ENCODE measurements at places on chromosomes 1 and 21.

GRCh38 chr1:79839882-79840281, 833.4 kb upstream of the ADGRL4 start:
- DNase-seq, result no peak

DNA sequence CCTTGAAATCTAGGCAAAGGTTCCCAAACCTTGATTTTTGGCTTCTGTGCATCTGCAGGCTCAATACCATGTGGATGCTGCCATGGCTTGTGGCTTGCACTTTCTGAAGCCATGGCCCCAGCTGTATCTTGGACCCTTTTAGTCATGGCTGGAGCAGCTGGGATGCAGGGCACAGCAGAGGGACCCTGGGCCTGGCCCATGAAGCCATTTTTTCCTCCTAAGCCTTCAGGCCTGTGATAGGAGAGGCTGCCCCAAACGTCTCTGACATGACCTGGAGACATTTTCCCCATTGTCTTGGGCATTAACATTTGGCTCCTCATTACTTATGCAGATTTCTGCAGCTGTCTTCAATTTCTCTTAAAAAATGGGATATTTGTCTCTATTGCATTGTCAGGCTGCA, 97.4 kb downstream of the NPHS2 start:
- DNase-seq, result no peak

DNA sequence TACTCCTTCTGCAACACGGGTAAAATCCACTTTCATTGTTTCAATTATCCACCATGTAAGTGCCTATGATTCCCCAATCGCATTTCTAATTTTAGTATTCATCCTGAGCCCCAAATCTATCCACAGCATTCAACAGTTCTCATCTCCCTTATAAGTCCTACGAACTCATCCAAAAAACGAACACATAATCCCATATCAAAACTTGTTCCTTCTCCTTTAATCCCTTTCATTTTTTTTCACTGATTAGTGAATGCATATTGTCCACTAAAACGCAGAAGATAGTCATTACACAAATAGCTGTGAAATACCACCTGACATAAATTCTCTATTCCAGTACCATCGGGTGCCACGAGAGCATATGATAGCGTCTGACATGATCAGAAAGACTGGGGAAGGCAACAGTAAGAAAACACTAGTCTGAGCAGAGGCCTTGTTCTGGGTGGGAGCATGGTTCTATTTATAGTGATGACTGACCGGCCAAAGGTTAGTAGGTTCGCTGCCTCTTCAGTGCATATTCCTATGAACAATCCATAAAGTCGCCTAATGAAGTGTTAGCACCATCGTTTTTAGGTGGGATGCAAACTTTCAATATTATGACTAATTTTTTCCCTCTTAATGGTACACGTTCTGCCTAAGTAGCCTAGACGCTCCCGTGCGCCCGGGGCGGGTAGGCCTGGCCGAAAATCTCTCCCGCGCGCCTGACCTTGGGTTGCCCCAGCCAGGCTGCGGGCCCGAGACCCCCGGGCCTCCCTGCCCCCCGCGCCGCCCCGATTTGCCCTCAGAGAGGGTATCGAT, 648 bp downstream of the ATP5PF start:
- no peak for DNase-seq

- DNase-seq, result no peak
These were observed 47.8 kb downstream of the PACC1 start for GRCh38 chr1:212366901-212367300.

DNA sequence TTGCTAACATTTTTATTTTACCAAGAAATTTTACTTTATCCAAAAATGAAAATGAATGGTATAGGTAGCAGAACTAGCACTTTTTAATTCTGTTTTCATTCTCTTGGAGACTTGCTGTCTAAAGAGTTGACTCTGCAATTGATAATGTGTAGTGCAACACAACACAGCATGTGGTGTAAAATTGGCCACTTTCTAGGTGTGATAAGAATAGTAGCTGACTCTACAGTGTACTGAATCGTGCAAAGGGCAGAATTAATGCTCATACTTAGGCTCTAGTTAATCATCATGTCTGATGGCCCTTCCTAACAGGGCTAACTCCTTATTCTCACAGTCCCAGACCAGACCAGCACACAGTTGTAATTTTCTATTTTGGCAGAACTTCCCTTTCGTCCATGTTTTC, 140.5 kb downstream of the NEK7 start:
- DNase-seq, result no peak

- DNase-seq, result no peak
These were observed 1.1 kb downstream of the CACNA1S start for GRCh38 chr1:201111156-201111555.

- DNase-seq, result no peak
These were observed 50.2 kb upstream of the SCCPDH start for GRCh38 chr1:246674049-246674448.

DNA sequence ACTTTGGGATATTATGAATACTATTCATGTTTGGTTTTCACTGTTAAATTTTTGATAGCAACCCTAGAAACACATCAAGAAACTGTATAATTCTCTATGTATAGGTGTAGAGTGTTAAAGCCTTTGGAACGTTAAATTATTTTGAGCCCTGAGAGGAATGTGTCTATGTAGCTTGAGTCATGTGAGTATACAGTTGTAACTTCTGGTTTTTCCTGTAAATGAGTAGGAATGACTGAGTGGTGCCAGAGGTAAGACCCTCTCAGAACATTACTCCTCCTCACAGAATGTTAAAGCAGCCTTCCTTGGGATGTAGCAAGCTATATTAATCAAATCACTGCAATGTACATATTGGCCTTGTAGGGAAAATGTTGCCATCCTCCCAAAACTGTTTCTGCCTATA, 69.0 kb downstream of the C1orf21 start:
- DNase-seq, result no peak

DNA sequence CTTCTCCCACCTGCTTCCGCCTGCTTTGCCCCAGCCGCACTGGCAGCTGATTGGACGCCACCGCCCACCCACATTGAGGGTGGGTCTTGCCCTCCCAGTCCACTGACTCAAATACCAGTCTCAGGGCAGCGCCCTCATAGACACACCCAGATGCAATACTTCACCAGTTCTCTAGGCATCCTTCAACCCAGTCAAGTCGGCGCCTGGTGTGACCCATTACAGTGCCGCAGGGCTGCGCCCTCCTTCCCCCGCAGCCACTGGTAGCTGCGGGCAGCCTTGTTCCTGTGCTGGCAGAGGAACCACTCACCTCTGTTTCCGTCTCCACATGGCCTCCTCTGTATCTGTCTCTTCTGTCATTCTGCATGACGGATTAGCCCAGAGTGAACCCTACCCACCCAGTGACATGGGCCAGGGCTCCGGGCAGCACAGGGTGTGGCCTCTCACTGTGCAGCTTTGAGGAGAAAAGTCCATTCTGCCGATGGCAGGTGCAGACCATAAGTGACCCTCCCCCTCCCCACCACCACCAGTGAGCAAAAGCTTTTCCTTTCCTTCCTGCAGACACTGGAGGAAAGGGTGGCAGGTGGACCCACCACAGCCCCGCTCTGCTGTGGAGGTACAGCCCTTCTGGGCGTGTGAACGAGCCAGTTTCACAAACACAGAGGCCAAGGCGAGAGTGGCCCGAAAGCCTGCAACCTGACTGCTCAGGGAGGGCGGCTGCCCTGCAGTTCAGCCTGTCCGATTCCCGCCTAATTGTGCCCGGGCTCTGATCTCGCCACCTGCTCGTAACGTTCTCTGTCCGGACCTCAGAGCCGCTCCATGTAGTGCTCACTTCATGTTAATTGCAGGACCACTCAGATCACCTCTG, 57.1 kb downstream of the FAAP20 start:
- no peak for DNase-seq

DNA sequence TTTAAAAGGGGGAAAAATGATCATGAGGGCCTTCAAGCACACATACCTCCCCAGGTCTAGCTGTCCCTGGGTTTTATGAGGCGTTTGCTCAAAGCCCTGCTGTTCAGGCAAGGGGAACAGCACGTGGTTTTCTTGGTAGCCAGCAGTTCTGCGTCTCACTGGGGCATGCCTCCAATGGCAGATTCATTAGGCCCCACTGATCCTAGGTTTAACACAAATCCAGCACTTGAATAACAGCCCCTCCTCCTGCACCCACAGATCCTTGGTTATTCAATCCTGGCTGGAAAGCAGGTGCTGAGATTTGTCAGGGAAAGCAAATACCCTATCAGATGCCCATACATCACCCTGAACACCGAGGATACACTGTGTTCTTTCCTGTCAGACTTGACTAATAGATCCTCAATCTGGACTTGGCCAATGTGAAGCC, 106.4 kb downstream of the ZC3H11B start:
- no peak for DNase-seq

DNA sequence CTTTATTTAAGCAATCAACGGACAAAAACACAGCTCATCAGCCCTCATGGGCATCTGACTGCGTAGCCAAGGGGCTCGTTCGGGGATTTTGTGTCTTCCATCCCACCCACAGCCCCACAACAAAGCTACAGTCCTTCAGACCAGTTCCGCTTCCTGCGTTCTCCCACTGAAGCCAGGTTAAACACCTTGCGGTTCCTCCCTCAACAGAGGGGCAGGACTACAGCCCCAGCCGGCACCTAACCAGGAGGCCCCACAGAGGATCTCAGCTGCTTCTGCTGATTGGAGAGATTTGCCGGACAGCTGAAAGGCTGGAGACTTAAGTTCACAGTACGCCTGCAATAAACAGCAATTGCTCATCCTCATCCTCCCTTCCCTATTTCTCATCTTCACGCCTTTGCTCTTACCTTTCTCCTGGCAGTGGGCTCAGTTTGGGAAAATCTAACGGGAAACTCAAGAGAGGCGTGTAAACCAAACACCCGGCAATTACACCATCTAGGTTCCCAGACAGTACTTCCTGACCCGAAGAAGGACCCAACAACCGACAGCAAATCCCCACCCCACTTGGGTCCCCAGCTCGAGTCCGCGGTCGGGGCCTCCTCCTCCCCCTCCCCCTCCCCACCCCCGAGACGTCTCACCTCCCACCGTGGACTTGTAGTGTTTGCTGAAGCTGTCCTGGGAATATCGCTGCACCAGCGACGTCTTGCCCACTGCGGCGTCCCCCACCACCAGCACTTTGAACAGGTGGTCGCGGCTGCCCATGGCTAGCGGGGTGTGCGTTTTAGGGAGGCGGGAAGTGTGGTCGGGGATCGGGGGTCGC, 876 bp downstream of the RAB29 start:
- DNase-seq, result peak; percentile 47

DNA sequence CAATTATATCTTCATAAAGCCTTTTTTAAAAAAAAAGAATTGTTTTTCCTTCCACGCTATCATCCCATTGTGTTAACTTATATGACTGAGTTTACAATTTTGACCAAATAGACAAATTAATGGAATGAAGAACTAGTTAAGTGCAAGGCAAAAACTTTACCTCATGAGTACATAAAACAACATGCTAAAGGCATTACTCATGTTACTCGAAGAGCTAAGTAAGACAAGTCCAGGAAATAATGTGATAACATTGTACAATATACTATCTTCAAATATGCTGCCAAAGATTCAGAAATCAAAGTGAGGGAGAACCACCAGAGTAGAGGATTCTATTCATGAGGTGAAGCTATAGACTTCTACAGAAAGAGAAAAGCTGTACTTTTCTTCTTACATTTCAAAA, 24.2 kb upstream of the DYNLT5 start:
- DNase-seq, result no peak

DNA sequence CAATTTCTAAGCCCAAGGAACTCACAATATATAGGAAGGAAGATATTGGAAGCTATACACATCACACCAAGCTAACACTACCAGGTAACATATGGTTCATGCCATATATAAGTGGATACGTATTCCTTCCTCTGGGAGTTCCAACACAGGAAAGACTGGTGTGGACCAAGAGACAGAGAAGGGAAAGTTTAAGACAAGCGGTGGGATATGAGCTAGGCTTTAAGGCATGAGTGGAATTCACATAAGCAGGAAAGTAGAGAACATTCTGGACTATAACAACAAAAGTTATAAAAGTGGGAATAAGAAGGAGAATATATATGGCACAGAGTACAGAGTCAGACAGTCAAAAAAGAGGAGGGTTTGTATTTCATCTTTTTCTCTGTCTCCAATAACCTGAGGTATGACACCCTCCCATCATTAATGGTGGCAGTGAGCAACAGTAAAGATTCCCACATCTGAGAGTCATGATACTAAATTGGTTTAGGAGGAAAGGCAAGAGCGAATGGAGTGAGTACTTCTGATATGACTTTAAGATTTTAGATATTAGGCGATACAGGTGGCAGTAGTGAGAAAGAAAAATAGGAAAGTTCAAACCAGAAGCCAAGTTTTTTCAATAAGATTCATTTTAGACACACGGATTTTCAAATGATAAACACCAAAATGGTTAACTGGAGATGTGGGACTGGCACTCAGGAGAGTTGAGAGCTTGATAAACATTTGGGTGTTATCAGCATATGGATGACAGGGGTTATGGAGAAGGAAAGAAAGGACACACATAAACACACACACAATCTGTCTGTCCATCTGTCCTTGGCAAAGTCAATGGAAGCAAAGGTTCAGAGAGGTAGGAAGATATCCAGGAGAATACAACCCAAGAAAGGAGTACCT, 87.4 kb upstream of the TTC39A start:
- DNase-seq, result no peak

- no peak for DNase-seq
These were observed 2.7 kb downstream of the ITGA10 start for GRCh38 chr1:145906954-145907753.

GRCh38 chr21:40383951-40384350, 463.0 kb downstream of the DSCAM start:
- no peak for DNase-seq

- DNase-seq, result no peak
These were observed 37.3 kb downstream of the F13B start for GRCh38 chr1:197029749-197030148.

DNA sequence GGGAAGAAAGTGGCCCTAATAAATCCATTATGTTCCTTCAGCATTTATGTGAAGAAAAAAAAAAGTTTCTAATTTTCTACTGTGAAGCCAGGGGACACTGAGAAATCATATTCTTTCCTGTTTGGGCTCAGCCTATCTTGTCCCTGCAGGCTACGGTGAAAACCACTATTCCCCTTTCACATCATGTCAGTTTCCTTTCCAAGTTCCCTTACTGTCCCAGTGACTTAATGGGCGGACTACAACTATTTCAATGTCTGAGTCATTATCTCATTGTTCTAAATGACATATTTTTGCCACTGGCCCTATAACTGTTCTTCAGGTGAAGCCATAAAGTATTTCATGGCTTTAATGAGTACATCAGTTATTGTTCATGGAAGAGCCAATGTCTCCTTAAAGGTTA, 71.3 kb upstream of the BEND5 start:
- DNase-seq, result no peak

GRCh38 chr1:22567197-22567596, 3.9 kb downstream of the EPHA8 start:
- no peak for DNase-seq

DNA sequence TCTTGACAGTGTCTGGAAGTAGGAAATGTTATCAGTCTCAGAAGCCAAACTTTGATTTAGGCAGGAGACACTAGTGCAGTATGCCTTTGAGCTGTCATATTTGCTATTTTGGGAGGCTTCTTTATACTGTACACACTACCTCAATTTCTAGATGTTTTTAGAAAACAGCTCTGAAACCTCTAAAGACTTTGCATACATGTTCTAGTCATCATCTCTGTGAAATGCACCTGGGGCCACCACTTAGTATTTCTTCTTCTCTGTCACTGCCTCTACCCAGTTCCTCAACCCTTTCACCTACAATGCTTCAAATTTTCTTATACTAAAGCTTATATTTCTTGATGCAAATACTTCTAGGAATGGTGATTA, 29.1 kb upstream of the PLA2G4A start:
- DNase-seq, result no peak
